NCI-H2227 treated with DMSO at 0.1 percent for 48 hours (cell line): ENCODE measurements at places on chromosomes 4 and X.

GRCh38 chrX:27336466-27337091 lies 126.6 kb downstream of the PPP4R3C start:
- DNase-seq = no peak

DNA sequence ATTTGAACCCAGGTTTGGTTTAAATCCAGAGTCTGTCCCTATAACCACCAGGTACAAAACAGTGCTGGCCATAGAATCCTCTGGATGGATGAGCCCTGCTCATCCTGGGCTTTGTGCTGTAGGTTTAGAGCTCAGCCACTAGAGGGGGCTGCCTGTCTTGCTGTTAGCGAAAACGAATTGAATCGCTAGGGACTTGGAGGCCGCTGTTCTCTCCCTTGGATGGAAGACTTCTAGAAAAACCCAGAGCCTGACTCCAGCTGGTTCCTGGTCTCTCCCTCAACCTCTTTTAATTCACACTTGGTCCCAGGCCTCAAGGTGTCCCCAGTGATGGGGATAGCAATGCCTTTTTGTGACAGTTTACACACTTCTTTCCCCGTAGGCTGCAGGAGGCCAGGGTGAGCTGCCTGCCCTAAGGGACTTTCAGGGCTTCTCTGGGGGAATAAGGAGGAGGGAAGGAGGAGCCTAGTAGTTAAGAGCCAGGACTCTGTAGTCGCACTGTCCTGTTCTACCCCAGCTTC lies 8.7 kb downstream of the RIPPLY1 start:
- peak; percentile 79 for DNase-seq

DNA sequence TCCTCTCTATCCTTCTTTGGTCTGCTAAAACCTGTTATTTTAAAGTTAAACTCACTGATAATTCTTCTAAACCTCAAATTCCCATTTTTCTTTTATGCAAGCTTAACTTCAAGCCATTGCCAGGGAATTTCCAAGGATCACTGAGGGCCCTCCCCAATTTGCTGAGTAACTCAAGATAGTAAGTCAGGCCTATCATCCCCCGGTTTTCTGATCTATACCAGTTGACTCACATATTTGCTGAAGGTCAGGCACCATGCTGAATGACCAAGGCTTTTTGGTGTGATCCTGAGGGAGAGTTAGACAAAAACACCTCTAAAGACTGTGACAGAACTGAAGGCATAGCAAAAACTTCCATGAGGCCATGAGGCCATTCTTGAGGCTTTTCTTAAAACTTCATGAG lies 1301.9 kb downstream of the PCDH7 start:
- DNase-seq = no peak

DNA sequence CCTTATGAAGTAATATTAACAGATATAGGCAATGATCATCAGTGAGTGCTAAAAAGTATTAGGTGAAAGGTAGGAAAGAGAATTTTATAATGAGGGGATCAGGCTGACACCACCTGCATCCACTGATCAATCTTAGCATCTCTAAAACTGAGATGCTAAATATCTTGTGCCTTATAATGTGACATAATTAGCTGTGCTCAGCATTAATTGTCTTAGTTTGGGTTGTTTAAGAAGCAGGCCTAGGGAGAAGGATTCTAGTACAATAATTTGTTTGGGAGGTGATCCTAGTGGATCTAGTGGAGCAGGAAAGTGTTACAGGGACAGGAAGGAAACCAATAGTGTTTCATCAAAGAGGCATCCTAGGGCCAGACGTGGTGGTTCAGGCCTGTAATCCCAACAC lies 22.2 kb upstream of the PAPSS1 start:
- DNase-seq = no peak

GRCh38 chr4:78624048-78624447 lies 72.5 kb downstream of the ANXA3 start:
- DNase-seq = no peak

DNA sequence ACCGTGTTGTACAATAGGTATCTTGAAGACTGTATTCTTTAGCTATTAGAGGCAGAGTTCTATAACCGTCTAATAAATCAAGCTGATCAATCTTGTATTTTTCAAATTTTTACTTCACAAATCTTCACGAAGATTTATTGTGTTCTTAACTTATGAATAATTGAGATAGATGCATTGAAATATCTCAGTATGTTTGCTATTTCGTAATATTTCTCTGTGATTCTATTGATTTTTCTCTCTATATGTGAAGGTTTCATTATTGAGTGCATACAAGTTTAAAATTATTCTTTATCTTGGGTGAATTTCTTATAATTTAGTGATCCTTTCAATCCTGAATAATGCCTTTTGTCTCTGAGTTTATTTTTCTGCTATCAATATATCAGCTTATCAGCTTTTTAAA lies 19.8 kb upstream of the SHISA3 start:
- DNase-seq = no peak

DNA sequence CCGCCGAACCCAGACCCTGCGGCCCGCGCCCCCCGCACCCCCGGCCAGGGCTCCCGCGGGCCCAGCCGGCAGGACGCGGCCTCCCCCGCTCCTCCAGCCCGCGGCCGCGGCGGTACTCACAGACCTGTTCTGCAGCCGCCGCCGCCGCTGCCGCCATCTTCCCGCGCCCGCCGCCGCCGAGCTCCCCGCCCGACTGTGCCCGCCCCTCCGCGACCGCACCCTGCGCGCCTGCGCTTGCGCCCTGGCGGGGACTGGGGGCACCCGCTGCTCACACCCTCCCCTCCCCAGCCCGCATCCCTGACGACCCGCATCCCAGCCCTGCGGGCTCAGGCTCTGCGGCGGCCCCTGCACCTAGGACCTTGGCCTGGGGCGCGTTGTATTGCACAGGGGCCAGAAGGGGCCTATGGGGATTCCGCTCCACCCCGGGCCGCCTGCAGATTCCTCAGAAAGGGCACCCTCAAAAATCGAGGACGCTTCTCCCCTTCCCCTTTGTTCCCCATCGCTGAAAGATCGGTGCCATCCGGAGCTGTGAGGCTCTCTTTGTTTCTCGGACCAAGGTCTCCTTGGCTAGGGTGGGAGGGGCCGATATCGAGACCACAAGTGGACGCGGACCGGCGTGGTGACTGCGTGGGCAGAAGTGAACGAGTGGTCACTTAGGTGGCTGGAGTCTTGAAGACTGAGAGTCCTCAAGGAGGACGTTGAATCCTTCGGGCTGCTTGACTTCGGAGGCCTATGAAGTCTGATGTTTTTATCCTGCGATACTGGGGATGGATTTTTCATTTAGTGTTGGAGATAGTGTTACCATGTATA lies at the start of gene SGCB:
Gene SGCB (minus strand): TSS at position 197 of the 810 bp plus-strand sequence. CDS start 40 bp downstream, at position 157.
- DNase-seq = peak; percentile 77

DNA sequence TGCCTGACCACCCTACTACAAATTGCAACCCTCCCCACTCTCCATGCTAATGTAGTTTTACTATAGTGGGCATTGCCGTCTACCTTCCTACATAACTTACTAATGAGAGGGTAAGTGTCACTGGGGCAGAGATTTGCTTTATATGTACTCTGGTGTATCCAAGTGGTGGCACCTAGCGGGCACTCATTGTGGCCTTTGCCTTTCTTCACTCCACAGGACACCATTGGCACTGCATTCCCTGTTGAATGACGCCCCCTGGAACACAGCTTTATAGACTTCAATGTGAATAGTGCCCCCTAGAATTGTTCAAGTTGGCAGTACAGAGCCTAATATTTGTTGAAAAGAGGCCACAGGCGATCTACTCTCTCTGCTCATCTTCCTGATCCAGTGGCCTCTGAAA lies 215.8 kb downstream of the MID1IP1 start:
- DNase-seq = no peak

- no peak for DNase-seq
Measured at GRCh38 chrX:119784747-119785446, 6.5 kb downstream of the RPL39 start.

DNA sequence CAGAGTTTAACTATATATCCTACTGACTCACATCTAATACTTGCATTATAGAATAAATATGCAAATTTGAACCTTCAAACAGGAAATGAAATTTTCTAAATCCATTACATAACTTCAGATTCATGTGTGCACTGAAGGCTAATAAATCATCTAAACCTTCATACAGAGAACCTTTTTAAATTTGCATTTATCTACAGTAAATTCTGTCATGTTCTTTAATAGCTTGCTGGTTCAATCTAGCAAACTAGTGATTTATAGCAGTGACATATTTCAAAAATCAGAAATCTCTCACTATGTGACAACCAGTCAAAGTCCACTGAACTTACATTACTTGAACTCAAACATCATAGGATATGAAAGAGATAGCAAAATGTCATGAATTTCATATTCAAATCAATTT lies 65.1 kb downstream of the LRBA start:
- DNase-seq = no peak

- no peak for DNase-seq
Measured at GRCh38 chr4:68451246-68452211, 4.3 kb downstream of the TMPRSS11E start.

- no peak for DNase-seq
Measured at GRCh38 chr4:125956276-125956675, 641.5 kb downstream of the FAT4 start.

- no peak for DNase-seq
Measured at GRCh38 chrX:45715748-45716147, 515.1 kb upstream of the DIPK2B start.

DNA sequence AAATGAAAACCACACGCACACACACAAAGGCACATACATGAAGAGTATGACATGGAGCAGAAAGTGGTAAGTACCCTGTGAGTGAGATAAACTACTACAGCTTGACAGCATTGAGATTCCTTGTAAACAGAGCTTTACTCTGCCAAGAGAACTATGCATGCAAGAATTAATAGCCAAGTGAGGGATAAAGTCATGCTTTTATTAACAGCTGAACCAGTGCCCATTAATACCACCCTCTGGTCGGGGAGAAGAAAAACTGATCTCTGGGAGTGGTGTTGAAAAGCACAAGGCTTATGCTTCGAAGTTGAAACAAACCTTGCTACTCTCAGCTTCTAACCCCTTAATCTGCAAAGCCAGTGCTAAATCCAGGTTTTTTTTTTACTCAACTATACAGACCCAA lies 95.9 kb upstream of the C1QTNF7 start:
- DNase-seq = no peak

- no peak for DNase-seq
Measured at GRCh38 chr4:109294006-109294405, 8.5 kb downstream of the COL25A1 start.

- DNase-seq = no peak
Measured at GRCh38 chrX:103730147-103730795, 19.6 kb downstream of the TMEM31 start.

DNA sequence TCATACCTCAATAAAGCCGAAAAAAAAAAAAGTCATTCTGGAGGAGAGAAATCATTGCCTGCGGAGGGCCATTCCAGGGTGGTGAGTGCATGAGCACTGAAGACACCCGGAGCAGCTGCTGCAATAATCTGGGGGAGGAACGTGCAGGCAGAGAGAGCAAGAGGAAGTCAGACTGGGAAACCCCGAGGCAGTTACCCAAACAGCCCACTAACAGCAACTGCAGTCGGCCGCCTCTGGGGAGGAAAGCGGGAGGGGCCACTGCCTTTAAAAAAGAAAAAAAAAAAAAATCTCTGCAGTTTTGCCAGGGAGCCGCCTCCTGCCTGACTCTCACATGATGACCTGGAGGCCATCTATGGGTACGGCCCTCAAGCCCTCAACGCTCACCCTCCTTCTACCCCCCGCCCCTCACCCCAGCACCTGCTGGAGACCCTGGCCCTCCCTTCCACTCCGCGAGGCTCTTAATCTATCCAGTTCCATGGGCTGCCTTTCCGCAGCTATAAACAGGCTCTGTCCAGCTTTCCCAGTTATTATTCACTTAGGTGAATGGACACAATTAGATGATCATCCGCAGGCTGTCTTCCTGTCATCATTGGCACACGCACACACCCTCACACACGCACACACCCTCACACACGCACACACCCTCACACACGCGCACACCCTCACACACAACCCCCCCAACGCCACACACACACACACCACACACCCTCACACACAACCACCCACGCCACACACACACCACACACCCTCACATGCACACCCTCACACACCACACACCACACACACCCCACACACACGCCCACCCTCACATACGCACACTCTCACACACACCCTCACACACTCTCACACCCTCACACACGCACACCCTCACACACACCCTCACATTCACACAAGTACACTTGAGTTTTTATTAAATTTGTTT lies 3.4 kb upstream of the AVPR2 start:
- peak; percentile 48 for DNase-seq

DNA sequence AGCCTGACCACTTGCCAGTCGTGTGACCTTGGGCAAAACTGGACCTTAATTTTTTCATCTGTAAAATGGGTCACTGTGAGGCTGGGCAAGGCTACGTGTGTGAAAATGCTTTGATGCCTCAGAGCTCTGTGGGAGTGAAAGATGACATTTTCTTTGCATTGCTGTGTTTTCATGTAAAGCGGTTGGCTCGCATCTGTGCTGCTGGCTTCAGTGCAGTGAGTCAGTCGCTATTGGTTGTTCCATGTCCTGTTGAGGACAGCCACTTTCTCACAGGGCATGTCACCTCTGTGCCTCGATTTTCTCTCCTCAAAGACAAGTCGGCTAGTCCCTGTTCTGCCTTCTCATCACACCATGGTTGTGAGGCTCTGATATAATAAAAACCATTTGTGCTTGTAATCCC lies 4.4 kb downstream of the MTMR1 start:
- DNase-seq = no peak

- DNase-seq = no peak
Measured at GRCh38 chr4:94590493-94590892, 138.8 kb downstream of the PDLIM5 start.

- no peak for DNase-seq
Measured at GRCh38 chr4:8316911-8317351, 47.4 kb downstream of the HTRA3 start.

- no peak for DNase-seq
Measured at GRCh38 chrX:54288277-54288676, 69.6 kb downstream of the WNK3 start.

DNA sequence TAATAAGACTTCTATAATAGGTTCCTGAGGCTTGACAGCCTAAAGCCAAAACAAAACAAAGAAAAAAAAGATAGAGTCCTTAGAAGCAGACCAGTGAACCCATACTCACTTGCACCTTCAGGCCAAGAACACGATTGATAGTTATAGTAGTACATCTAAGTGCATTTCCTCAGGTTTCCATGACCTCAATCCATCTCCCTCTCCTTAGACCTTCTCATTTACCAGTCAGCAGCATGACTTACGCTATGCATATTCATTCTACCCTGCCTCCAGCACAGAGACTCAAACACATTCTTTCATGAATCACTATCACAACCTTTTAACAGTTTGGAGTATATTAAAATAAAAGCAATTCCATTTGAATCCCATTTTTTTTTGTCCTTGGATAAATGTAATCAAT lies 855.6 kb downstream of the CCSER1 start:
- no peak for DNase-seq

GRCh38 chrX:11064851-11065600 lies 46.1 kb upstream of the HCCS start:
- no peak for DNase-seq

DNA sequence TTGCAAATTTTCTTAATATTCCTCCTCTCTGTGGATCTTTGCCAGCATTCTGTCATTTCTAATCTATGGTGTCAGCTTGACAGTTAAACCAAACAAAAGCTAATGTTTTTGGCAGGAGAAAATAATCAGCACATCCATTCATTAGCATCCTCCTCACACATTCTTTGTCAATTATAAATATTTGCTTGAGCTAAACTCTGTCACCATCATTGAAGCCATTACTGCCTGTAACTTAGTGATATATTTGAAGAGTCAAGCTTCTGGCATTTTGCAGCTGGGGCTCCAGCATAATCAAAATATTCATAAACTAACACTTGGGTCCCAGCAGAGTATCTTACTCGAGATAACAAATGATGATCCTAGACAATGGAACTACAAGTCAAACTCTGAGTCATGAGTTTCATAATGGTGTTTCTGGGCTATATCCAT lies 126.1 kb downstream of the EIF4E start:
- DNase-seq = no peak
